Gastroesophageal sphincter (tissue), 4 donors: ENCODE measurements at places on chromosomes 5 and 9. TPM values are rescaled to one million over a fixed set of nuclear protein-coding genes. Genes with fewer than 3 reads are reported as not detected.

SLC34A3 gene
- not detected for total RNA-seq

GRCh38 chr9:89983411-89983810 lies 378.6 kb downstream of the GADD45G start:
- ATAC-seq = no peak

DNA sequence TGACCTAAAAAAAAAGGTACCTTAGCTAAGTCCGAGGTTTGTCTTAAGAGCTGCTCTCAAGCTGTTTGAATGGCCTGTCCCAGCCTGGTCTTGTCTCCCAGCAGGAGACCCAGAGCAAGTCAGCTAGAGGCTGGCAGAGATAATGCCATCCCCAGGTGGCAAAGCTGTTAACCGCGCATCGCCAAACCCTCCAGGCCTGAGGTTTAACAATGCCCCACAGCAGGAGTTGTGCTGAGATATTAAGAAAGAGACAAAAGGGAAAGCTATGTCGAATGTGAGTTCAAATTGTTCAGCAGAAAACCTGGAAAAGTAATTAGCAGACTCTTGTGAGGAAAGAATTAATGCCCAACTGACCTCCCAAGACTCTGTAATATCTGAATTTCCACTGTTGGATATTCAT lies 187.1 kb downstream of the FSTL4 start:
- ATAC-seq = no peak

SLC1A1 gene
- total RNA-seq = 1.1 TPM
